ENCODE measurements at places on chromosomes 6 and 20.

DNA sequence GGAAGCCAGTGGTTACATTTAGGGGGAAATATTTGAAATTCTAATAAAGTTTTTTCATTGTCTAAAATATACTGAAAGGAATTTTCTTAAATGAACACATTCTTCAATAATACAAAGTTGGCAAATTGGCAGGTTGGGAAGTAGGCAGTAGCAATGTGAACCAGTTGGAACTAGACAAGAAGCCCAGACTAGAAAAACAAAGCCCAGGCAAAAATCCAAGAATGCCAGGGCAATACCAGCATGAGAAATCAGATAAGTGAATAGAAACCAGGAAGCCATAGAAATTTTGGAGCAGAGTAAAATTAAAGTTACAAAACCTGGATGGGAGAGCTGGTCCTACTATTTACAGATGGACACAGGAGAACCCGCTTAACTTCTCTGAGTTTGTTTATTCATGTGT lies 52.2 kb downstream of the TPBG start:
- DNase-seq = no peak

GRCh38 chr20:58447511-58448391 lies 58.7 kb downstream of the VAPB start:
- DNase-seq = no peak

GRCh38 chr20:44910690-44911262 lies 916 bp downstream of the PABPC1L start:
- DNase-seq = no peak

DNA sequence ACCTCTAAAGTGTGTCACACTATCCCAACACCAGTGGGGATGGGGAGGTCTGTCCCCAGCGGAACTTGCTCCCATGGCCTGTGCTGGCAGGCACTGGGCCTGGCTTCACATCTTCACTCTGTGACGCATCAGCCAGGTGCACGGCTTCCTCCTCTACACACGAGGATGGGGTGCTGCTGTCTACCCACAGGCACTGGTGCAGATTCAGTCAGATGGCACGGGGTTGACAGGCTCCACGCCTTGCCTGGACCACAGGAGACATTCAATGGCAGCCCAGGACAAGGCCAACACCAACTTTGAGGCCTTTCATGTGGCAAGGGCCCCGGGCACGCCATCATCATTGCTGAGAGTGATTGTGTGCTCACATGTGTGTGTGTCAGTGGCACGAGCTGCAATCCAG lies 92.4 kb downstream of the TMEM242 start:
- DNase-seq = no peak

GRCh38 chr6:9527679-9528286 lies 887.1 kb downstream of the TFAP2A start:
- no peak for DNase-seq

DNA sequence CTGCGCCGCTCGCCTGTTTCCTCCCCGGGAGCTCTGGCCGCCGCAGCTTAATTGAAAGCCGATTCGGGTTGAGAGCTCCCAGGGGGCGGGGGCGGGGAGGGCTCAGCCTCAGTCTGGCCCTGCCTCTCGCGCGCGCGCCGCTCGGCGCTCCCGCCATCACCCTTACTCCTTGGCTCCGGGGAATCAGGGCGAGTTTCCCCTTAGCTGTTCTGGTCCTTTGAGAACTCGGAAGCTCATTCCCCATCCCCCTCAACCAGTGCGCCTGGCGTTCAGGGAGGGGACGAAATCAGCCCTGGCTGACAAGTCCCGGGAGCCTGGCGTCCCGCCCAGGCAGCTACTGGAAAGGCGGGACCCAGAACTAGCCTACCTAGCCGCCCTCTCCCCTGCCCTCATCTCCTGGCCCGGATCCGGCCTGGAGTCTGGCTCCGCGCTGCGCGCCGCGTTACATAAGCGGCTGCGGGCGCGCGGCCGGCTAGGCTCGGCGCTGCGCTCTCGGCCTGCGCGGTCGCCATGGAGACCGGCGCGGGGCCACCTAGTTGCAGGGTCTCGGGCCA lies 2.8 kb downstream of the SLC12A5 start:
- DNase-seq = peak; percentile 37

DNA sequence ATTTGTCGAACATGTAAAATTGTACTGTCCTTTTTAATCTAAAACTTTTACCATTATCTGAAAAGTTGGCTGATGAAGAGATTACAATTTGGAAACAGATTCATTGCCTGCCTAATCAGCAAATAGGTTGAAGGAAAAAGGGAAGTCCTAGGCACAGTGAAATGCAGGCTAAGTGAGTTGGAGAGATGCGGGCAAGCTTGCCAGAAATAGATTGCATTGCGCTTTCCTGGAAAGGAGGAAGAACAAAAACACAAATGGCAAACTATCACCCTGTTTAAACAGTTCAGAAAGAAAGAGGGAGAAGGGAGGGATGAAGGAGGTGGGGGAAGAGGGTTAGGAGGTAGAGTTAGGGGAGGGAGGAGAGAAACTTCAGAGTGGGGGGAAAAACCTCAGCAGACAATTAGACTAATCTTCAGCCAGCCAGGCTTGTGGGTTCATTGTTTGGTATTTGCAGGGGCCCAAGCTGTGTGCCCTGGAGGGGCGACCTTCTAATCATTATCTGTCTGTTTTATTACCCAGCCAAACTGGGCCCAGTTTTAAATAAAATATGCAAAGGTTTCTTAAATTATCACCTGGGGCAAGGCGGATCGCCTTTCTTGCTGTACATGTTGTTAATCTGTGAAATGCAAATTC lies 465.2 kb downstream of the TFAP2B start:
- no peak for DNase-seq

DNA sequence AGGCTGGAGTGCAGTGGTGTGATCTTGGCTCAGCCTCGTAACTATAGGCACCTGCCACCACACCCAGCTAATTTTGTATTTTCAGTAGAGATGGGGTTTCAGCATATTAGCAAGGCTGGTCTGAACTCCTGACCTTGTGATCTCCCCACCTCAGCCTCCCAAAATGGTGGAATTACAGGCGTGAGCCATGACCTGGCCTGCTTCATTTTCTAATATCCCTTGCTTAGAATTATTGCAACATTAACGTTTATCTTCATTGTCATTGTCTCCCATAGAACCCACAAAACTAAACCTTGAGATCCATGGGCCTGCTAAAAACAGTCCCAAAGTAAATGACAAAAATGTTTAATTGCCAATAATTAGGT lies 6.1 kb downstream of the EEF1A1 start:
- no peak for DNase-seq

GRCh38 chr6:43510827-43511163 lies 649 bp upstream of the LRRC73 start:
- DNase-seq = no peak

DNA sequence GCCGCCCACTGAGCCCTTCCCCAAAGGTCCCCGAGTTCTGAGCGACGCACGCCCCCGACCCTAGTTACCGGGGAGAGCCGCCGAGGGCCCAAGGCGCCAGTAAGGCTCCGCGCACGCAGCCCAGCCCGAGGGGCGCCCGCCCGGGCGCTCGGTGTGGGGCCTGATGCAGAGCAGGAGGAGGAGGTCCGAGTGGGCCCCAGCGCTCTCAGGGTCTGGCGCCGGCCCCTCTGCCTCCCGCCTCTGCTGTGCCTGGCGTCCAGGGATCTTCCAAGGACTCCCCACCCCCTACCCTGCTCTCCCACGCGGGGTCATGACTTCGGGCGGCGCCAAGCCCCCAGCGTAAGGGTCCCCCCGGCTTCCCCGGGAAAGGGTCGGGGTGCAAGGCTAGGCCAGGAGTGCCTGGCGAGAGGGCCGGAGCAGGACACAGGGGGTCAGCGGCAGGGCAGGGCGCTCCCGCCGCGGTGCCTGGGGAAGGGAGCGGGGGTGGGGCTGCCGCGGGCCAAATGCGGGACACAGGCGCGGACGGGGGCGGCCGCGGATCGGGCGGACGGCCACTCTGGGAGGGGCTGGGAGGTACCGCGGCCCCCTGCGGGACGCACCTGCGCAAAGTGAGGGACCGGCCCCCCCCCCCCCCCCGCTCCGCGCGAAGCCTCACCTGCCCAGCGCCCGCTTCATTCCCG lies 637 bp downstream of the ABHD12 start:
- DNase-seq = no peak

- no peak for DNase-seq
These were observed 934.4 kb downstream of the KIF16B start for GRCh38 chr20:15638816-15639215.

DNA sequence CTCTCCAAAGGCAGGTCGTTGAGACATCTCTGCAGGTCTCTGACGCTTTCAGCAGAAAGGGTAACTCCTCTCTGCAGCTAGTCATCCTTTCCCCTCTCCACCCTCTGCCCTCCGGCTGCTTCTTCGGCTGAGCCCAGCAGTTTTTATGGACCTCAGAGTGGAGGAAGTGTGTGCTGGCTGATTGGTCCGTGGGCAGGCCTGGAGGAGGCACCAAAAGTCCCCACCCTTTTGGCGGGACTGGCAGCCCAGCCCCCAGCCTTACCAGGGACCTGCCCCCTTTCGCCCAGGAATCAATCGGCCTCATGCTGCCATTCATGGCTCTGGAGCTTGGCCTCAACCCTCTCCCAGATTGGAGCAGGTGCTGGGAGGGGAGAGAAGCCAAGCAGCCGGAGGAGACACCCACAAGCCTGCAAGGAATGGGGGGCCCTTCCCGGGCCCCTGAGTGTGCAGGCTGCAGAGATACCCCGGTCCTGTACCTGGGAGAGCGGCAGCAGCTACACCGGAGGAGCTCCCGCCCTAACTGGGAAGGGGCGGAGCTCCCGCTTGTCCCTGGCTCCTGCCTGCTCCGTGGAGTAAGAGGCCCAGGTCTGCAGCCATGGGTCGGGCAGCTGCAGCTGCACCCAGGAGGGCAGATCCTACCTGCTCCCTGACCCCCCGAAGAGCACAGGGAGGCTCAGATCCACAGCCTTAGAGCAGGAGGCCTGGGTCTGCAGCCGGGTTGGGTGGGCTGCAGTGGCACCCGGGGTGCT lies 170.3 kb upstream of the SOX4 start:
- DNase-seq = no peak

DNA sequence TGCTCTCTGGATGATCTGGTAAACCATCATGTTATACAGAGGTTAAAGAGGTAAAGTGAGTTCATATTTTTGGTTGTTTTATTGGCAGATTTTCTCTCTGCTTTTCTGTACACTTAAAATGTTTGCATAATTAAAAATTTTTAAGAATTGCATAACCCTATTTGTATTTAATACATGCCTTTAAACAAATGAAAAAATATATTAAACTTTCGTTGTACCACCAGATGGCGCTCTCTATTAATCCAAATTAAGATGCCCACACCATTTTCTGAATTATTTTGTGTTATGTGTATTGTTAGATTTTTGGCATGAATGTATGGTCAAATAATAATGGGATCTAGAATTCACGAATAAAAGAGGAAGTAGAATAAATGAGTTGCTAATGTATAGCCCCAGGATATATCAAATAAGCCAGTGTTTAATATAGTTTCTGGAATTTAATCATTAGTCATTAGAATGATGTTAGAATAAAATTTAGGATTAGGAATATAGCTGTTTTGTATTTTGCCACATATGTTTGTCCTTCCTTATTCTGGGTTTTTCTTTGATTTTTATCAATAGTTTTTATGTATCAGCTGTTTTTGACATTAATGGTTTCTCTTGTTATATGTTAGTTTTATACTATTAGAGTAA lies 38.9 kb downstream of the SMAP1 start:
- no peak for DNase-seq

DNA sequence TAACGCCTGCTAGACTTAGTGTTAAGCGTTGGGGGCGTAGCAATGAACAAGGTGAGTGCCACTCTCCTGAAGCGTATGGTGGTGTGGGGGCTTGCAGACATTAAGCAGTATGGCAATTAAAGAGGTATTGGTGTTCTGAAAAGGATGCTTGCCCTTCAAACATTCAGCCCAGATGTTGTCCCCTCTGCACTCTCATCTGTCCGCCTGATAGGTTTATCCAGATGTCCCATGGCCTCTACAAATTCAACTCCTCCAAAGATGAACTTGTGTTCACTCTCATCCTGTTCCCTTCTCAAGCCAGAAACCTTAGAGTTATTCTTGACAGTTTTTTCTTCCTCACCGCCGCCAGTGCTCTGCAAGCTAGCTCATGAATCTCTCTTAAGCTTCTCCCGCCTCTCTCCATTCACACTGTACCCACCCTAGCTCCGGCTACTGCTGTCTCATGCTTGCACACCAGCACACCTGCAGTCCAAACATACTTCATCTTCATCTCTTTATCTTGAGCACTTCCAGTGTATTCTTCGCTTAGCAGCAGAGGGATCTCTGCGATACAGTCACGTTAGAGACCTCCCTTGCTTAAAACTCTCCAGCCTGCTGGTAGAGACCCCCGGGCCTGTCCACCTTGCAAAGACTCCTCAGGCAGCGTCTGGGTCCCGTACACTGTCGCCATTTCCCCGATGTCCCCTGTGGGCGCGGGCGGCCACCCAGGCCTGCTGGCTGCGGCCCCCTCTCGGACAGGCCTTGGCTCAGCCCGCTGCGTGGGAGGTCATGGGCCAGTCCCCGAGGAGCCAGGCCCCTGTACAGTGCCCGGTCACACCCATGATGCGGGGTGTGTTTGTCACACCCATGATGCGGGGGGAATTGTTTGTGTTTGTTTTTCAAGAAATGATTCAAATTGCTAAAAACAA lies 962 bp downstream of the DDX27 start:
- no peak for DNase-seq

DNA sequence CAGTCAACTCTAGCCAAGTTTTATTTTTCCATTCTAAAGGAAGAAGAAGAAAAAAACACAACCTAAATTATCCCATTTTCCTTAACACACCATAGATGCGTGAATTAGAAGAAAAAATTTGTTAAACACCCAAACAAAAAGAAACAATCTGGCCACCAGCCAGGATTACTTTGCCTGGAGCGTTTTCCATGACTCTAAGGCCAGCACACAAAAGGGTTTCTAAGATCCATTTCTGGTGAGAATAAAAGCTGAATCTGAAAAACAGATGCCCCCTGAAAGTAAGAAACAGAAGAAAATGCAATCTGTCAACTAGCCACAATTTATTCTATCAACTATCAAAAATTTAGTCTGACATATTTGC lies 267.2 kb upstream of the SULF2 start:
- DNase-seq = no peak

- no peak for DNase-seq
These were observed 63.8 kb upstream of the UST start for GRCh38 chr6:148682990-148683389.

DNA sequence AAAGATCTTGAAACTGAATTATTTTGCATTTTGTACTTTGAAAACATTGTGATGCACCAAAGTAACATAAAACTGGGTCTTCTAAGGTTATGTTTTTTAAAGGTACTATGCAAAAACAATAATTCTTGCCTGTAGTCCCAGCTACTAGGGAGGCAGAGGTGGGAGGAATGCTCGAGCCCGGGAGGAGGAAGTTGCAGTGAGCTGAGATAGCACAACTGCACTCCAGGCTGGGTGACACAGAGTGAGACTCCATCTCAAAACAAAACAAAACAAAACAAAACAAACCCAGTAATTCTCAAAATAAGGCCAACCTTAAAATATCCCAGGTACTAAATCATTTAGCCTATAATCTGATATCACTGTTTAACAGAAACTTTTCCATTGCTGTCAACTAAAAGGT lies 269.6 kb downstream of the KHDC1L start:
- DNase-seq = no peak

GRCh38 chr6:152846825-152847224 lies 96.2 kb downstream of the VIP start:
- no peak for DNase-seq

- DNase-seq = no peak
These were observed 7.0 kb downstream of the TMEM244 start for GRCh38 chr6:129853996-129854711.

GRCh38 chr20:62755817-62756724 lies 40.2 kb upstream of the MRGBP start:
- no peak for DNase-seq

GRCh38 chr6:11826779-11827178 lies 48.2 kb upstream of the ADTRP start:
- no peak for DNase-seq

GRCh38 chr6:134421501-134421900 lies 103.6 kb upstream of the SGK1 start:
- DNase-seq = no peak
